Esophagus muscularis mucosa (tissue), 4 donors: ENCODE measurements at places on chromosomes 3 and 15. TPM values are rescaled to one million over a fixed set of nuclear protein-coding genes. Genes with fewer than 3 reads are reported as not detected.

TM4SF18 gene
- 10.6 TPM for total RNA-seq

DNA sequence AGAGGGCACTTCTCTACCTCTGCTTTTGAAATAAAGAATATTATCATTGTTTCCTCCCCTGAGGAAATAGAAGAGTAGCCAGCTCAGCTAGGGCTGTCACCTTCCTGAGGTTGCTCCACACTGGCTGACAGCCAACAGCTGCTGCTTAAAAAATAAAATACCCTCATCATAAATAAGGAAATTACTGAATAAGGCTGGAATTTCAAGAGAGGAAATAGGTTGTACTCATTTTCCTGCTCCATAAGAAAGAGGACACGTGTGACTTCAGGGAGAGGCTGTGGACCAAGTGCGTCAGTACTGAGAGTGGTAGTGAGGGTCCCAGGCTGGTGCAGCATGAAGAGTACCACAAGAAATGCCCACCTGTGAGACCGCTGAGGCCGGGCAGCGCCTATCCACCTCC, 8.1 kb upstream of the C2CD4B start:
- H3K36me3 ChIP-seq, result no peaks in the 10 kb centered on the region
- H3K27ac ChIP-seq, result peak overlapping the region; percentile 33
- H3K4me3 ChIP-seq, result no peak overlapping the region
- no peaks in the 10 kb centered on the region for H3K4me1 ChIP-seq
- no peaks in the 10 kb centered on the region for H3K27me3 ChIP-seq

CYP1A1 gene
- not detected for total RNA-seq

NPAP1 gene
- total RNA-seq, result not detected

LXN gene
- 7.5 TPM for total RNA-seq

- no peaks in the 10 kb centered on the region for H3K27me3 ChIP-seq
- H3K36me3 ChIP-seq, result no peaks in the 10 kb centered on the region
- no peak for DNase-seq
- H3K4me1 ChIP-seq, result peaks cover 39% of the 10 kb centered on the region
- H3K4me3 ChIP-seq, result no peak overlapping the region
- H3K27ac ChIP-seq, result peak overlapping the region; percentile 53
Measured at GRCh38 chr15:75732177-75732808, 19.6 kb upstream of the CSPG4 start.

GRCh38 chr15:81026836-81027599, 26.3 kb downstream of the TLNRD1 start:
- H3K36me3 ChIP-seq, result no peaks in the 10 kb centered on the region
- H3K27me3 ChIP-seq, result no peaks in the 10 kb centered on the region
- no peak overlapping the region for H3K4me3 ChIP-seq
- DNase-seq, result no peak
- H3K4me1 ChIP-seq, result peaks cover 20% of the 10 kb centered on the region

MB21D2 gene
- total RNA-seq, result 11.5 TPM

- no peak overlapping the region for H3K4me3 ChIP-seq
- H3K4me1 ChIP-seq, result peaks cover 32% of the 10 kb centered on the region
- H3K27me3 ChIP-seq, result no peaks in the 10 kb centered on the region
- DNase-seq, result no peak
- peaks cover 1% of the 10 kb centered on the region for H3K36me3 ChIP-seq
Measured at GRCh38 chr15:48798319-48798718, 12.6 kb downstream of the CEP152 start.

DNA sequence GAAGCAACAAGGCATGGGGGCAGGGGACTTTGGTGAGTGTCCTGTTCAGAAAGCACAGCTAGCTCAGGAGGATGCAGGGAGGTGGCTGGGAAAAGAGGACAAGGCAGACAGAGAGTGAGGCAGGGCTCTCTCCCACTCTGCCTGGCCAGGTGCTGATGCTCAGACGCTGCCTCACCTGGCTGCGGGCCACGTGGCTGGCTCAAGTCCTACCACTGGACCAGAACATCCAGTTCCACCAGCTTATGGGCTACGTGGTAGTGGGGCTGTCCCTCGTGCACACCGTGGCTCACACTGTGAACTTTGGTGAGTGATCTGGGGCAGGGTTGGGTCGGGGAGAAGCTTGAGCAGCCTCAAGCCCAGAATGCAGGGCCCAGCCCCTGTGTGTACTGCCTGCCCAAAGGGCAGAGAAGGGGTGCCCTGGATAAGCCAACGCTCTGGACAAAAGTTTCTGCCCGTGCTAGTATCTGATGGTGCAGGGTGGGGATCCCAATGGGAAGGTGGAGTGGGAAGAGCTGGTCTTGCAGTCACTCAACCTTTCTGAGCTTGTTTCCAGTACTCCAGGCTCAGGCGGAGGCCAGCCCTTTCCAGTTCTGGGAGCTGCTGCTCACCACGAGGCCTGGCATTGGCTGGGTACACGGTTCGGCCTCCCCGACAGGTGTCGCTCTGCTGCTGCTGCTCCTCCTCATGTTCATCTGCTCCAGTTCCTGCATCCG, 20.9 kb downstream of the NOX5 start:
- no peak overlapping the region for H3K4me3 ChIP-seq
- H3K4me1 ChIP-seq, result peaks cover 8% of the 10 kb centered on the region

GRCh38 chr15:80418892-80419537, 14.8 kb downstream of the ARNT2 start:
- H3K4me3 ChIP-seq, result no peak overlapping the region
- no peaks in the 10 kb centered on the region for H3K27me3 ChIP-seq
- peaks cover 11% of the 10 kb centered on the region for H3K4me1 ChIP-seq
- H3K27ac ChIP-seq, result no peak overlapping the region
- DNase-seq, result no peak

DNA sequence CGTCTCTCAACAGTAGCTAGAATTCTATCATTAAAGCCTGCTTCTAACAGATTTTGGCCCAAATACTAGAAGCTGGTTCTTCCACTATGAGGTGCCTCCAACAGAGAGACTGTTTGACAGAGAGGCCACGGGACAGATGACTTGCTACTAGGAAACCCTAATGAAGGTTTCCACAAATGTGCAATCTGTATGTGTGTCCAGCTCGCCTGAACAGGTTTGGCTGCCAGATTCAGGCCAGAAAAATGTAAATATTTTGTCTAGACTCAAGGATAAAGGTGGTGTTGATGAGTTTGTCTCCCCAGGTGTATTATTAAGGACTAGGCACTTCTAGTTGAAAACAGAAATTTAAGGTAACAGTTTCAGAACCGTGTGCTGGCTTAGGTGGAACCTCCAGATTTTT, 91.6 kb upstream of the TRIM42 start:
- H3K36me3 ChIP-seq, result no peaks in the 10 kb centered on the region
- H3K4me3 ChIP-seq, result no peak overlapping the region
- H3K4me1 ChIP-seq, result peaks cover 6% of the 10 kb centered on the region

MYRIP gene
- 7.2 TPM for total RNA-seq

MAP2K1 gene
- 37.6 TPM for total RNA-seq

- H3K4me3 ChIP-seq, result no peak overlapping the region
- H3K27me3 ChIP-seq, result no peaks in the 10 kb centered on the region
- DNase-seq, result no peak
- no peaks in the 10 kb centered on the region for H3K4me1 ChIP-seq
- H3K36me3 ChIP-seq, result no peaks in the 10 kb centered on the region
- no peak overlapping the region for H3K27ac ChIP-seq
Measured at GRCh38 chr3:3200632-3201212, 21.2 kb upstream of the CRBN start.

DNA sequence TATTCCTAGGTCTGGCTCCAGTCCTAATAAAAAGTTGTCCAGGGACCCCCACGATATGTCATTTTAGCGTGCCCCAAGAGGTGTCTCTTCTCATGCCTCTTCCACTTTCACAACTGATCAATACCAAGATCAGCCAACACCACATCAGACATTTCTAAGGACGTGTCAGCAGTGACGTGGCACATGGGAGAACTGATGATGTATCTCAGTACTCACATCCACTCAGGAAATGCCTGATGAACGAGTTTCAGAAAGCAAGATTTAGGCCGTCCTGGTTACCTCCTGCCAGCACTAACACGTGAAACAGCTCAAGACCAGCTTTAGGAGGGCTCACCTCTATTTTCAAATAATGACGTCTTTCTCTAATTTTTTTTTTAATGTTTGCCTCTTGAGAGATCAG, 19.6 kb downstream of the VGLL4 start:
- H3K4me1 ChIP-seq, result peaks cover 48% of the 10 kb centered on the region
- no peaks in the 10 kb centered on the region for H3K36me3 ChIP-seq
- H3K27ac ChIP-seq, result no peak overlapping the region

GOLGA8G gene
- total RNA-seq, result 0.17 TPM

NRG4 gene
- not detected for total RNA-seq

GRCh38 chr3:3556078-3556477, 243.2 kb upstream of the LRRN1 start:
- no peak overlapping the region for H3K4me3 ChIP-seq
- H3K4me1 ChIP-seq, result peaks cover 4% of the 10 kb centered on the region
- no peaks in the 10 kb centered on the region for H3K27me3 ChIP-seq
- H3K36me3 ChIP-seq, result no peaks in the 10 kb centered on the region
- DNase-seq, result no peak

THPO gene
- 0.40 TPM for total RNA-seq

- no peaks in the 10 kb centered on the region for H3K27me3 ChIP-seq
- no peak overlapping the region for H3K4me3 ChIP-seq
- DNase-seq, result no peak
Measured at GRCh38 chr15:78854833-78855372, 17.8 kb upstream of the MORF4L1 start.

- DNase-seq, result no peak
- no peak overlapping the region for H3K27ac ChIP-seq
- H3K4me1 ChIP-seq, result no peaks in the 10 kb centered on the region
- H3K36me3 ChIP-seq, result no peaks in the 10 kb centered on the region
- H3K27me3 ChIP-seq, result no peaks in the 10 kb centered on the region
Measured at GRCh38 chr15:38228618-38229017, 24.0 kb upstream of the SPRED1 start.

DNA sequence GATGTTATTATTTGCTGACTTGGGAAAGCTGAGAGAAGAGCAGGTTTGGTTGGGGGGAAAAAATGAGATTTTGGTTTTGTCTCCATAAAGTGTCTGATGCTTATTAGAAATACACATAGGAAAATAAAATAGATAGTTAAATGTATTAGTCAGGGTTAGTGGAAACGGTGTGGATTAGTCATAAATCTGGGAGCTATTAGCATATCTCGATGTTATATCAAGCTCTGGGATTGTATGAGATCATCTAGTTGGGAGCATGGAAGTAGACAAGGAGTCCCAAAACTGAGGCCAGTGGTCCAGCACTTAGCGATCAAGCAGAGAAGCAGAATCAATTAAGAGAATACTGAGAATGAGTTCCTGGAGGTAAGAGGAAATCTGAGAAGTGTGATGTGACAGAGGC, 845.5 kb downstream of the ROBO2 start:
- no peaks in the 10 kb centered on the region for H3K27me3 ChIP-seq
- no peak overlapping the region for H3K4me3 ChIP-seq
- H3K27ac ChIP-seq, result no peak overlapping the region
- no peaks in the 10 kb centered on the region for H3K4me1 ChIP-seq

- H3K4me3 ChIP-seq, result no peak overlapping the region
- H3K27me3 ChIP-seq, result peaks cover 2% of the 10 kb centered on the region
- DNase-seq, result no peak
- no peaks in the 10 kb centered on the region for H3K36me3 ChIP-seq
- no peak overlapping the region for H3K27ac ChIP-seq
- H3K4me1 ChIP-seq, result no peaks in the 10 kb centered on the region
Measured at GRCh38 chr3:11240496-11240895, 31.7 kb upstream of the ATG7 start.

DNA sequence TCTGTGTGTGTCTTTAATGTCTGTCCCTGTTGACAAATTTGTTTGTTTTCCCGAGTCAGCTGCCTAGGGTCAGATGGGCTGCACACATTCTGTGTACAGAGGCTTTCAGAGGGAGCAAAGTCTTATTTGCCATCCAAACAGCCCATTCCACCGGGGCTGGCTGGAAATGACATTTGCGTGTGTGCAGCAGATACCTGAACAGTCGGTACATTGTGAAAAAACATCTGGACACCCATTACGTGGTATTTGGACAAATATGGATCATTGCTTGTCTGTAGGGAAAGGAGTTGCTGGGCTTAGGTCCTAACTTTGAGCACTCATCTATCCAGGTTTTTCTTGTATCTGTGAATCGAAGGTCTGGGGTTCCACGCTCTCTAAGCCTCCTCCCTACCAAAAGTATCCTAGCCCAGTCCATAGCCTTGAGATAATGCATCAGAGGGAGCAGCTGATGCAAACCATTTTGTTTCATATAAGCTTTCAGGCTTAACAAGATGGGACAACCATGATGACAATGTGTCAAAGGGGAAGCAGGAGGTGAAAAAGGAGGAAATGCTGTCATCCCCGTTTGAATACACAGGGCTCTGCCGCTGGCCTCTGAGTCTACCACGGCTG, 22.2 kb upstream of the CMTM8 start:
- no peak overlapping the region for H3K4me3 ChIP-seq
- no peaks in the 10 kb centered on the region for H3K27me3 ChIP-seq
- H3K27ac ChIP-seq, result no peak overlapping the region
- H3K36me3 ChIP-seq, result no peaks in the 10 kb centered on the region
- H3K4me1 ChIP-seq, result no peaks in the 10 kb centered on the region

- H3K27me3 ChIP-seq, result no peaks in the 10 kb centered on the region
- no peaks in the 10 kb centered on the region for H3K36me3 ChIP-seq
- H3K4me3 ChIP-seq, result peak overlapping the region; percentile 64
- DNase-seq, result no peak
- H3K27ac ChIP-seq, result peak overlapping the region; percentile 87
Measured at GRCh38 chr3:114057011-114057347, 442 bp downstream of the QTRT2 start.

DNA sequence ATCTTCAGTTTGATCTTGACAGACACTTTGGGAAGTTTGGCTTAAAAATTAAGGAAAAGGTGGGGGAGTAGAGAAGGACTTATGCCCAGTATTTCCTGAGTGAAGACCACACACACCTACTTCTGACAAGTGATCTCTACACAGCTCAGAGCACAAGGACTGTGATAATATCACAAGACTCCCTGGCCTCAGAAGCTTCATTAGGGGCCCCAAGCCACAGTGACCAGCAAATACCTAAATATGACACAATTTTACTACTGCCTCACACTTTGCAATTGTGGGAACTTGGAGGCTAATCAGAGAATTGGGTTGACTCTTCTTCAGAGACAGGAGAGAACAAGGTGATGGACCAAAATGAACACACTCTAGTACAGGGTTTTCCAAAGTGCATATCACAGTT, 2.6 kb downstream of the ILDR1 start:
- no peak overlapping the region for H3K4me3 ChIP-seq
- no peak overlapping the region for H3K27ac ChIP-seq
- peak; percentile 66 for DNase-seq
- no peaks in the 10 kb centered on the region for H3K36me3 ChIP-seq

AGBL1 gene
- total RNA-seq, result not detected

- no peaks in the 10 kb centered on the region for H3K4me1 ChIP-seq
- no peak overlapping the region for H3K4me3 ChIP-seq
- no peaks in the 10 kb centered on the region for H3K27me3 ChIP-seq
- DNase-seq, result peak; percentile 86
Measured at GRCh38 chr3:113575206-113575605, 42.9 kb downstream of the SIDT1 start.

DNA sequence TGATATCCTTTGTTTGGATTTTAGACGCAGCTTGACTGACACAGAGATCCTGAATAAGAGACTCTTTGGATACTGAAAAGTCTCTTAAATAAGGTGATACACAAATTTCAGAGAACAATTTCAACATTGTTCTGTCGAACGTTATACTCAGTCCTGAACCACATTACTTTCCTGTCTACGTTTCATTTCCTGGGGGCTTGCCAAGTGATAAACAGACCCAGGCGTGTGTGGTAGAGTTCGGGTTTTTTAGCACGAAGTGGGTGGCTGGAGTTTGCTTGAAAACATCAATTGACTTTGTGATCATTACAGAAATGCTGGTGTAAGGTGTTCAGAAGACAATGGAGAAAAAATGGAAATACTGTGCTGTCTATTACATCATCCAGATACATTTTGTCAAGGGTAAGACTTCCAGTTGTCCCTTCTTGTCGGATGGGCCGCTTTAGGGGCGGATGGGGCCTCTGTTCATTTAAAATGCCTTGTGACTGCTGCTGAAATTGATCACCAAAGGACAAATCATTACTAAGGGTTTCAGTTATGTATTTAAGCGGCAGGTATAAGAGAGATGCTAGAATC, at the start of gene CD96:
CD96 (plus strand) TSS at position 287 of the 573 bp plus-strand sequence; CDS start at position 339, 52 bp downstream.
- H3K4me1 ChIP-seq, result no peaks in the 10 kb centered on the region
- no peaks in the 10 kb centered on the region for H3K27me3 ChIP-seq
- no peak within 1 kb of the TSS for H3K4me3 ChIP-seq
- no peak for DNase-seq
